Stimulated activated CD4-positive, alpha-beta T cell treated with anti-CD3 and anti-CD28 coated beads, Interleukin-15, amount 100 ng/mL, for 24 hours (primary cell): ENCODE measurements at places on chromosomes 5 and 9.

- DNase-seq = no peak
Measured at GRCh38 chr5:153551537-153552079, 61.1 kb downstream of the GRIA1 start.

DNA sequence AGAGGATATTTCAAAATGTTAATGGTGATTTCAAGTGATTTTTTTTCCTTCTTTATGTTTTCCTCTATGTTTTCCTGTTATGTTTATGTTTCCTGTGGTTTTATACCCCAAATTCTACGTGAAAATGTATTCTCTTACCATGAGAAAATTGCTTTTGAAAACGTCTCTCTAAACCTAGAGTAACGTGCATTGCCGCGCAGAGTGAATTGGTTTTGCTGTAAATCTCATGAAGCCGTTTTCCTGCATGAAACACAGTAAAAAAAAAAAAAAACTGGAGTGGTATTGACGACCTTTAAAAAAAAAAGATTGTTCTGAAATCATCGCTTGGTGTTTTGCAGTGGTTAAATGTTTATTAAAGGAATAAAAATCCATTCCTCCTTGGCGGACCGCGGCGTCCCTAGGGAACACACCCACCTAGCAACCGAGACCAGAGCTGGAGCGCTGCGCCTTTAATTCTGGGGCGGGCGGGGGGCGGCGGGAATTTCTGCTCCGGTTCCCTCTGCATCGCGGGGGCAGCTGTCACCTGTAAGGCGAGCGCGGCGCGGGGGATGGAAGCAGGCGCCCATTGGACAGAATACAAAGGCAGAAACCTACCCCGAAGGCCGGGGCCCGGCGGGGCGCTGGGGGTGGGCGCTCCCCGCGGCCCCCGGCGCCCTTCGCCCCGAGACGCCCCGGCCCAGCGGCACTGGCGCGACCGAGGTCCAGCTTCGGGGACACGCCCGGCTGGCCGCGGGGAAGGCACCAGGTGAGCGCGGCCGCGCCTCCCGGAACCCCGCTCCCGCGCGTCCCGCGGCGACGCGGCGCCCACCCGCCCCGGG is at the start of gene SOWAHA:
TSS of gene SOWAHA (plus strand) at position 522 of the 818 bp plus-strand sequence. CDS start 320 bp downstream, outside the sequence.
- DNase-seq = peak; percentile 27

- DNase-seq = no peak
Measured at GRCh38 chr5:135208903-135209721, 175.1 kb upstream of the PITX1 start.

GRCh38 chr5:149381986-149382338 is 2.9 kb upstream of the IL17B start:
- DNase-seq = peak; percentile 83

DNA sequence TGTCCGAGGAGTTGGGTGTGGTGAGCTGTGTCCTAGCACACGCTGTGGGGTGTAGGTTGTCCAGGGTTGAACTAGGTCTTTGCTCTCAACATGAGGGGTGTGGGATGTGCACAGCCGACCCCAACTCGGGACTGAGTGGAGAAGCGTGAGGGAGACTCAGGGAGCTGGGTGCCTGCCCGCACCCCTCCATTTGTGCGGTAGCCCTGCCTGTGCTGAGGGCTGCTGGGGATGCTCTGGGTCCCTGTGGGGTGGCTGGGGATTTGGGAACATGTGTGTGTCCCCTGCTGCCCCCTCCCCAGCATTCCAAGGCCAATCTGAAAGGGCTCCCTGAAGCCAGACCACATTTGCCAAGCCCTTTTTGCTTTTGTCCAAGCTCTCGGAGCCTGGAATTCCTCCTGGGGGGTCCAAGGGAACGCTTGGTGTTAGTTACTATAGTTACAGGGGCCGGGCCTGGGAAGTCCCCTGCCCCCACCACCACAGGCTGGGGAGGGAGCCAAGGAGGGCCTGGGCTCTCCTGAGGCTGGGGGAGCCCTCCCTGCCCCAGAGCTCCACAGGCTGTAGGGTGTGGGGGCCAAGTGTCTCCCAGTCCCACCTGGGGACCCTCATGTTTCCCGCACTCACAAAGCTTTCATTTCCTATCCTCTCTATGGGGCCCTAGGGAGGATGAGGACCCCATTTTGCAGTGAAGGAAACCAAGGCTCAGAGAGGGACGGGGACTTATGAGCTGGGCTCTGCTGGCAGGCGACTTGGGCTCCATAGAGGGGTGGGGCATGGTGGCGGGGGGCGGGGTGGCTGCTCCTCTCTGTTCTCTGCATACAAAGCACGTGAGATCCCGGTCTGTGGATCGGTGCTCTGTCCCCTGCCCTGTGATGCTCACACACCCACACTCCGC is 1.1 kb downstream of the CRB2 start:
- no peak for DNase-seq

GRCh38 chr5:163941079-163941478 is 435.7 kb downstream of the MAT2B start:
- DNase-seq = no peak

- DNase-seq = no peak
Measured at GRCh38 chr9:113979343-113980127, 98.6 kb downstream of the AMBP start.

GRCh38 chr5:126357585-126358342 is 65.4 kb upstream of the GRAMD2B start:
- no peak for DNase-seq

DNA sequence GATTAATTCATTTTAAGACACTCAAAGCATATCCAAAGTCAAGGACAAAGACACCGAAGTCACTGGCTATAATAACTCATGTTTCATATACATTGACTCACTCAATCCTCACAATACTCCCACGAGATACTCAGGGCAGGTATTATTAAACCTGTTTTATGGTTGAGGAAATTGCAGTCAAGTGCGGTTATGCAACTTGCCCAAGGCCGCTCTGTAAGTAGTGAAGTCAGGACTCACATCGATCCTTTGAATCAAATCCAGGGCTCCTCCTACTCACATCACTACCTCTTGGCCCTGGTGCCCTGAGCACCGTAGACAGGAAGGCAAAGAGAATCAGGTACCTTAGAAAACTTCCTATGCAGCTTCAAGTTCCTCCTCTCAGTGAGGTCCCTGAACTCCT is 87.8 kb upstream of the APC start:
- no peak for DNase-seq

DNA sequence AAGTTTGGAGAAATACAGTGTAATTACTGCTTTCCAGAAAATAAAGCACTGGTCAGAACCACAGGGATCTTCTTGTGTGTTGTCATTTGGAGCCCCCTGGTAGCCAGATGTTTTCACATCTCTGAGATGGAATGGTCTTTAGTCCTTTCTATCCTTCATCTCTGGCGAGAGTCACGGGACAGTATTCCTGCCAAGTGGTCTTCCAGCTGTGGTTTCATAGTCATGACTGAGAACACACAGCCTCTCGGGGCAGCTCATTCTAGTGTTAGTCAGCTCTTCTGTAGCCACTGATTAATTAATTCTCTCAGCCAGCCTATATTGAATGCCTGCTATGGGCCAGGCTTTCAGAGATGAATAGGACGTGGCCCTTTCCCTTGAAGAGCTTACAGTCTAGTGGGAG is 34.1 kb downstream of the HMGXB3 start:
- no peak for DNase-seq

GRCh38 chr5:124841829-124842712 is 95.6 kb upstream of the ZNF608 start:
- no peak for DNase-seq

DNA sequence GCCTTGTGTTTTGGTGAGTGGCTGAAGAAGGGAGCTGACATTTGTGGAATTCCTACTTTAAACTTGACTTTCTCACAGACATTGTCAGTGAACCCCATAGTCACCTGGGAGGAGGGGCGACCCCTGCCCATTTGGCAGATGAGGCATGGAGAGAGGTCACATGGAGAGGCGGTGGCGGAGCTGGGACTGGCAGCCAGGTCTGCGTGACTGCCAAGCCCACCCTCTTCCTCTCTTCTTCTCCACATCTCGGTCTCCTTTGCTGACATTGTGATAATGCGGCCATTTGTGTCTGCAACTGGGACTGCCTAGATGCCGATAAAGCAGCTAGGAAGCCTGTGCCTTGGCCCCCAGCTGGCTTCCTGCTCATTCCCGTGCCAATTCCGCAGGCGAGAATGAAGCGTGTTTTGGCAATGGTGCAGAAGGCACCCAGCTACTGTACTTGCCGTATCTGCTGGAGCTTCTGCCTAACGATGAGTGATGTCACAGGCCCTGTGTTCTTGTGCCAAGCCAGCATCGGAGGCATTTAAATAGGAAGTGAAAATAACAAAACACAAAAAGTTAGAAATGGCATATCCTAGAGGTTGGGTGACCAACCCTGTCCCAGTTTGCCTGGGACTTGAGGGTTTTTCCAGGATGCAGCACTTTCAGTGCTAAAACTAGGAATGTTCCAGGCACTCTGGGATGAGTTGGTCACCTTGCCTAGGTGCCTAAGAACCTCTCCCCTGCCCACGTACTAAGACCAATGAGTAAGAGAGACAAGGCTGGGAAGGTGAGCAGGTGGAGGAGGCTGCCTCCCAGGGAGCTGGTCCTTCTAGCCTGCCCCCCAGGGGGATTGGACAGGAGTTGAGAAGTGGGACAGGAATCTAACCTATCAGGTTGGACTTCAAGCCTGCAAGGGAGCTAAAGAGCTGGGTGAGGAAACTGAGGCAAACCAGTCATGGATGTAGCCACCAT is 23.6 kb downstream of the OLFML2A start:
- no peak for DNase-seq

GRCh38 chr5:16975950-16976624 is 40.0 kb upstream of the MYO10 start:
- no peak for DNase-seq

GRCh38 chr5:160419458-160420330 is 813 bp upstream of the SLU7 start:
- DNase-seq = no peak
